ENCODE measurements at places on chromosomes 3 and 15.

GRCh38 chr3:150146991-150147761 is 176.5 kb upstream of the PFN2 start:
- DNase-seq, result no peak

- no peak for DNase-seq
Measured at GRCh38 chr3:67940210-67940952, 286.0 kb upstream of the SUCLG2 start.

GRCh38 chr3:154844863-154845262 is 235.3 kb upstream of the MME start:
- DNase-seq, result no peak

GRCh38 chr15:51094606-51095569 is at the start of gene TNFAIP8L3:
Gene TNFAIP8L3, minus strand, starts transcription at chr15:51094906. Its CDS starts 311 bp downstream, at chr15:51094595.
- no peak for DNase-seq

DNA sequence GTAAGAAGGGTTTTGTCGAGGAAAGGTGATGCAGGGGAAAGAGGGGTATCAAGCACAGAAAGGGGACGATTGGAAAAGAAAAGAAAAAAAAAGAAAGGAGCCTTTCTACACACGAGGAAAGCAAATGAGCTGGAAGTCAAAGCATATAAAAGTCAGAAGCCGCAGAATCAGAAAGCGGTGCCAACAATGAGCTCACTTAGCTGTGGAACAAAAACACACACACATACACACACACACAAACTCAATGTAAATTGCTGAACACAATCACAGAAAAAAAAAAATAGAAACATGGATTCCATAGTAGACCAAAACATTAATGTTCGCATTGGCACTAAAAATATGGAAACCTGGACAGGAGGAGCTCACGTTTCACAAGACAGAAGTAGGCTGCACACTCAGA is 63.4 kb upstream of the FEZF2 start:
- DNase-seq, result no peak

GRCh38 chr3:12427551-12427950 is 56.7 kb upstream of the TSEN2 start:
- DNase-seq, result no peak

GRCh38 chr3:153855772-153856171 is 265.4 kb upstream of the ARHGEF26 start:
- no peak for DNase-seq

DNA sequence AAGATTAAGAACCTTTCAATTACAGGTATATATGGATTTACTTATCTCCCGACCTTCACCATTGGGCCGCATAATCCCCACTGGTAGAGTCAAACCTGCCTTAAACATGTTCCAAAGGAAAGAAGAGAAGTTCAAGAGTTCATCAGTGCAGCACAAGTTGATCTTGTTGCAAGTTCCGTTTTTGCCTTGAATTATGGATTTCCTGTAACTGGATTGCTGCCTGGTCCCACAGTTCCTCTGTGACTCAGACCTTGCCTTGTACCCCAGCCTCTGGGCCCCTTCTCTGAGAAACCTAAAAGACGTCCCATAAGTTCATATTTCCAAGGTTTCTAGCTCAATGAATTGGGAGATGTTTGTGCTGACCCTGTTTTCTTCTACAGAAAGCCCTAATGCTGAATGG is 112.5 kb upstream of the THBS1 start:
- DNase-seq, result no peak

DNA sequence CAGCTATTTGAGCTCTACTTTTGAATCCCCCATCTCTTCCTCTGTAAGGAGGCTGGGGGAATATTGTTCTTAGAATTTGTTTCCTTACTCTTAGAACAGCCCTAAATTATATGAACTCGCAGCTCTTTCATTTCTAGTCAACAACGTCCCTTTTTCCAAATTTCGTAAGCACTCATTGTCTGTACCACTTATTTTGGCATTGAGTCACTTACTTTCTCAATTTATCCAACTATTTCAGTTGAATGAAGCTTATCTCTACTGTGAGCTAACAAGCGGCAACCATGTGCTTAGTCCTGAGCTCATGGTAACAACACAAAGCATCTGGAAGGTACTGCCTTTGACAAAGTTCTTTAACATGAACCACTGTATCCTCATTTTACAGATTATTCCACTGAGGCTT is 191.1 kb downstream of the GREM1 start:
- DNase-seq, result no peak

- DNase-seq, result no peak
Measured at GRCh38 chr3:124985349-124985748, 50.8 kb upstream of the MUC13 start.

DNA sequence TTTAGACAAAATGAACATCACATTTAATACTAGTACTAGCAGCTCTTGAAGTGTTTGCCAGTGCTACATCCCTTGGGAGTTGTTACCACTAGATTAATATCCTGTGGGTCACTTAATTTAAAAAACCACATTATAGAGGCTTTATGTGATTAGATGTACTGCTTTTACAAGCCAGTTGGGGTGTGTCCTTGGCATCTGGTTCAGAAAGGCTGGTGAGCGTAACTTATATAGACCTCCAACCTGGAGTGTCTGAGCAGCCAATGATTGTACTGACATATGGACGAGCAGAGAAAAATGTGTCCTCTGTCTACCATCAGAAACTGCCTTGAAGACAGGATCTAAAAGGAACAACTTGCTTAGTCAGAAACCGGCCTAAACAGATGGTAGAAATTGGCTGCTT is 306.2 kb upstream of the ATP11B start:
- no peak for DNase-seq

DNA sequence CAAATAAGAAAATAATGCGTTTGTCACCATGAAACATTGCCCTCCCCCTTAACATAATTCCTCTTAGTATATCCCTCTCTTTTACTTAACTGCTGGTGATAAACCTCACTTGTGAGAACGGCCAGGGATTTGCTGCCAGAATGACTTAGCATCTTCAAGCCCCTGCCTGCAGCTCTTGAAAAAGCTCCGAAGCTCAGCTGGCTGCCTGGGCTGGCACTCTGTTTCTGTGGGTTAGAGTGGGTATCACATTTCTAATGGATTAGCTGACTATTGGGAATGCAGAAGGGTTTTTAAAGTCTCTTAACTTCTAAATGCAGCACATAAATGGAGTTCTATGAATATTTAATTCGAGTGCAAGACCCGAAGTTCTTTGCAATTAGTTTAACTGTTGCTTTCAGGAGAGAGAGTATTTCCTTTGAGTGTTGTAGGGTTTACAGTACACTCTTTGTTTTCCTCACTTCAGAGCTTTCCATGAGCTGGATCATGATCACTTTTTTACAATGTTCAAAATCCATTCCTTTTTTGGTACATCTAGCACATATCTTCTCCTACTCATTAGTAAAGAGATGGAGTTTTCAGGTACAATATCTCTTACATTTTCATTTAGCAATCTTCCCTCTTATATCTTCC is 124.7 kb upstream of the RBMS3 start:
- DNase-seq, result peak; percentile 82

- no peak for DNase-seq
Measured at GRCh38 chr3:114427285-114428043, 133.6 kb downstream of the TIGIT start.

DNA sequence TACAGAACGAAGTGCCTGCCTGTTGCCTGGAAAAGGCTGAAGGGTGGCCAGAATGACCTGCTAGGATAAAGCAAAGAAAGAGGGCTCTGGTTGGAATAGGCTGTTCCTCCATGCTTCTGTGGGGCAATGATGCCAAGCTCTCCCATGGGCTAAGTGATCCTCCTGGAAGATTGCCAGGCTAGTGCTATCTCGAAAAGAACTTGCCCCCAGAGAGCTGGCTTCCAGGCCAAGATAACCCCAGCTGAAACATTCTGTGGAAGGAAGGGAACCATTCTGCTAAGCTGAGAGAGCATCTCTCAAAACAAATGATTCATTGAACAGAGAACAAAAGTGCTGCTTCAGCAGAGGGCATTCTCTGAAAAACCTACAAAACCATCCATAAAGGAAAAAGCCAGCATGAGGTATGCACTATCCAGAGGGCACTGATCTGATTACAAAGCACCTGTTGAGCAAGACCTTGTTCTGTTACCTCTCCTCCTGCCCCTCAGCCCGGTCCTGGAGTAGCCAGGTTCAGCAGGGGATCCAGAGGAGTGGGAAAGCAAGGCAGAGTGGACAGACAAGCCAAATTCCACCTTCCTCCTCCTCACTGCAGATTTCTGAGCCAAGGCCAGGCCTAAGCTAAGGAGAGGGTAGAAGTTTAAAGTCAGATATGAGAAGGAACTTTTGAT is 31.9 kb upstream of the SPRED1 start:
- DNase-seq, result no peak

GRCh38 chr3:76651784-76652183 is 388.1 kb upstream of the ROBO2 start:
- no peak for DNase-seq

GRCh38 chr3:100753846-100754245 is 44.6 kb downstream of the TFG start:
- DNase-seq, result no peak

GRCh38 chr15:64152507-64153387 is 1.2 kb downstream of the SNX22 start:
- no peak for DNase-seq

DNA sequence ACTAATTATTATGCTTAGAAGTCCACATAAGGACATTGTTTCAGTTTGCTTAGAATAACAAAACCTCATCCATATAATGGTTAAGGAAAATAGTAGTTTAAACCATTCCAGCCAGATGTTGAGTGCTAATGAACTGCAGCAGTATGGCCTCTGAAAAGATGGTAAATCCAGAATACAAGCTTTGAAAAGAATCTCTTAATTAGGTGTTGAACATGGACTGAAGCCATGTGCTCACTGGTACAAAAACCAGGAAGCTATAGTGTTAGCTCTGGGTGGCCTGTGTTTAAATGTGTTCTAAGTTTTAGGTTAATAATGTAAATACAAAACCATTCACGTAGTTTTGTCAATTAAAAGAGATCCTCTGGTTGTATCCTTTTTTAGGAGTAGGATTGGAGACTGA is 78.2 kb downstream of the GALK2 start:
- no peak for DNase-seq

- no peak for DNase-seq
Measured at GRCh38 chr15:56893364-56893678, 25.1 kb upstream of the TCF12 start.

GRCh38 chr3:101936419-101937356 is 87.4 kb downstream of the NFKBIZ start:
- no peak for DNase-seq

DNA sequence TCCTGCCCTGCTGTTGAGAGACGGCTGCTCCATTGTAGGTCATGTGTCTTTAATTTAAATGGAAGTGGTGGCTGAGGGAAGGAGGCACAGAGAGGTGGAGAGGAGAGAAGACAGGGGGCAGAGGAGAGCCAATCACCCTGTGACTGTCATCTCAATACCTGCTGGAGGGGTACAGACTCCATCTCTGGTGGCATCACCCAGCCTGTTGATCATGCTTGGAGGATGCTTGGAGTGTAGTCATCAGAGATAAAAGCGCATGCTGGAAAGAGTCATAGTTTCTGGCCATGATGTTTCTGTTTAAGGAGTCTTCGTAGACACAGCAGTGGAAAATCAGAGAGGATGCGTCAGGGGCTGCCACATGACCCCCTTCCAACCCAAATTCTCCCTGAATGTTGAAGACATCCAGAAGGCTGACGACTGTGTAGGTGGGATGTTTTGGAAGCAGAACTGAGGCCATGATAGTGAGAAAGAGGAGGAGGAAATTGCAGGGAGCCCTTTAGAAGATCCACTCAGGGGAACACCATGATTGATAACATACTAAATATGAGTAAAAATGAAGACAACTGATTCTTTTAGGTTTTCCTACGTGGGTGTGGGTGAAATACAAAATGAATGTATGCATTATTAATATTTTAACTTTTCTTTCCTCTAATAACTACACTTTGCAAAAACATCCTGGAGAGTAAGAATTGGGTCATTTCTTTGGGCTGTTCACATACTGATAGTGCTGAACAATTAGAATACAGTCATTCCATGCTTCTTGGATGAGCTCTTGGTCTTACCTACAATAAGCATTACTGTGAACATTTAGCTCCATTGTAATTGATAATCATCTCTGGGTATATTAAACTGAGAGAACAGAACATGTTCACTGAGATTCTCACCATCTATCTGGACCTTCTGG is 210.6 kb upstream of the ATP10A start:
- no peak for DNase-seq

GRCh38 chr15:101389362-101389761 is 94.3 kb upstream of the SNRPA1 start:
- DNase-seq, result no peak

- no peak for DNase-seq
Measured at GRCh38 chr3:54034971-54035370, 87.4 kb upstream of the CACNA2D3 start.

DNA sequence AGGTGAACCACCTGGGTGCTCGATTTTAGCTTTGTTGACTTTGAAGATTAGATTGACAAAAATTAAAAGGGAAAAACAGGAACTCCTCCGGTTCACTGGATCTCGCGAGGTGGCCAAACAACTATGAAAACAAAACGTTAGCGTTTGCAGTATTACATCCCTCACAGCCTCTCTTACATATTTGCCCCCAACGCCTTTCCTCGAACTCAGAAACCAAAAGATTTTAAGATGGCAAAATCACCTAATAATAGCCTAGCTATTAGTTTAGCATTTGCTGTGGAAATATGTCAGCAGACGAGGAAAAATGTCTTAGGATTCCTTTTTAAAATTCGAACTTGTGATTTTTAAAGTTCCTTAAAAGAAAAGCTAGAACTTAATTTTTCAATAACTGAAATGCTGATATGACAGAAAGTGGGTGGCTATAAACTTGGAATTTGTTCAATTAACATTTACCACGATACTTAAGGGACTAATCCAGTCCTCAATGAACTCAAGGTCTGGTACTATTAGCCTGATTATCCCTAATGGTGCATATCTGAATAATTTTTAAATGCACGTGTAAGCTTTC is 491 bp upstream of the SENP7 start:
- DNase-seq, result no peak

- DNase-seq, result no peak
Measured at GRCh38 chr15:39266890-39267289, 314.0 kb upstream of the THBS1 start.

GRCh38 chr3:146165877-146166276 is 4.9 kb upstream of the PLOD2 start:
- no peak for DNase-seq

GRCh38 chr15:59721411-59721810 is 32.3 kb upstream of the BNIP2 start:
- no peak for DNase-seq

GRCh38 chr15:81747482-81747881 is 298.3 kb downstream of the MEX3B start:
- no peak for DNase-seq

Data from DMS79 (cell line).